ENCODE measurements at places on chromosomes 5 and 9.

- no peak for DNase-seq
These were observed 50.4 kb upstream of the FAM170A start for GRCh38 chr5:119578937-119579336.

DNA sequence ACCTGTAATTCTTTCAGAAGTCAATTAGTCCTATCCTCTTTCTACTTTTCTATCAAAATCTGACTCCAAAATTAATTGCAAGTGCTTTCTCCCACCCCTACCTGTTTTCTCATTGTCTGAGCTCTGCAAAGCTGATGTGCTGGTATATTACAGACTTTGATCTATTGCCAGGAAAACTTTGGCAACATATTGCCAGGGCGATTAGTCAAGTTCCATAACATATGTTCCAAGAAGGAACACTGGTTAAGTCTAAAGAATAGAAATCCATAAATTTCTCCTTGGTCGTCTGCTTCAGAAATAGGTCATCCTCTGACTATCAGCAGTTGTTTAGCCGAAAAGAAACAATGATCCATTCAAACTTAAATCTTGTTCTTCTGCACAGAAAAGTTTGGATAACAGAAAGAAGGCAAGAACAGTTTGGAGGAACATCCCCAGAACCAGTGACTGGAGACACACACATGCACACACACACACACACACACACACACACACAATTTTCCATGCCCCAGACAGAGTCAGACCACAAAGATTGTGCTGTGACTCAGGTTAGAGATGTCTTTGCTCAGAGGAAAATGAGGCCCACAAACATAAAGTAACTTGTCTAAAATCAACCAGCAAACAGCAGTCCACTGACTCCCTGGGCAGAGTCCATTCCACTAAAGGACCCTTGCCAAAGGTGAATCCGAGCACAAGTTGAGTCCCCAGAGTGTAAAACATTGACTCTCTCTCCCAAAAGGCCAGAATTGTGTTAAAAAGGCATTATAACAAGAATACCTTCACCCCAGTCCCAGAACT, 202.1 kb downstream of the DEPDC1B start:
- no peak for DNase-seq

GRCh38 chr9:80922544-80922943, 766.8 kb downstream of the TLE1 start:
- DNase-seq: no peak

DNA sequence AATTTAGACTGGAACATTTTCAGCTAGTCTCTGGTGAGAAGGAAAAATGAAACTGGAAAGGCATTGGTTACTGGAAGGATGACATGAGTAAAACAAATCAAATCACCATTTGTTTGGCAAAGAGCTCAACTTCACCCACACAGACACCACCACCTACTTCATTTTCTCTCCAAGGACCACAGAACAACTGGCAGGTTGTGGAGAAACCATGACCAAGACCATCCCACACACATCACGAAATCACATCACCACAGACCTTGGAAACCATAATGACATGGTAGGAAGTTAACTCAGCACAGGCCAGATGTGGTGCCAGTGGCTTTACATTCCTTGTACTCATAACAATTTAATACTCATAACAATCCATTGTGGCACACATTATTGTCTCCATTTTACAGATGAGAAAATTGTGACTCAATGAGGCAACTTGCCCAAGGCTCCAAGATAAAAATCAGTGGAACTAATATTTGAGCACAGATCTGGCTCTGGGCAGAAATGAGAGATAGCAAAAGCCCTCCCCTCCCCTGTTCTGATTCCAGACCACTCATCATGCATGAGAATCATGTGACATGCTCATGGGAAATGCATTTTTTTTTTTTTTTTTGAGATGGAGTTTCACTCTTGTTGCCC, 7.5 kb downstream of the OR1K1 start:
- DNase-seq: no peak

DNA sequence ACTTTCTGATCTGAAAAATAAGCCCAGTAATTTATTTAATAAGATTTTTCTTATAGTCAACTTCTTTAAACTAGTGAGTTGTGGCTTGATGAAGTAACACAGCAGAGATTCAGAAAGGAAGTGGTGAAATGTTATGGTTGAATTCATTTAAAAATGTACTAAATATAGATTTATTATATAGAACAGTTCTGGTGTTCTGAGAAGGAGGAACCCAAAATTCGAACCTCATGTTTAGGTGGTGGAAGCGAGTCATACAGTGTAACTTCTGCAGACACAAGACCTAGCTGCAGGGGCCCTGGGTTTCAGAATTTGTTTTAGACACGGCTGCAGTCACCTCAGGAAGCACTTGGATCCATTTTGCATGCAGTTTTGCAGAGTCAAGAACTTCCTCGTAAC, 188.2 kb downstream of the TRIO start:
- DNase-seq: no peak

DNA sequence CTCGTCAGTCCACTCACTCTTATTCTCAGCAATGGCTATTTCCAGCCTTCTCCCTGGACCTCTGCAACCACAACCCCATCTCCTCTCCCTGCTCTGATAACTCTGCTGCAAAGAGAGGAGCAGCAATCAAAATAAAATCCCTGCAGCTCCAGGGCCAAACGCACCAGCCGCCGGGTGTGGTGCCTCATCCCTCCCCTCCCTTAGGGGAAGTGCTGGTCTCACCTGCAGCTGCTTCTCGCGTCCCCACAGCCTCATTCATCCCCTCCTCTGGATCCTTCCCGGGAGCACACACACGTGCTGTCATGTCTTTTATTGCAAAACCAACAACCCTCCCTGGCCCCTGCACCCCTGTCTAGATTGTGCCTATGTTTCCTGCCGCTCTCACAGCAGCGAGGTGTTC, 77.8 kb downstream of the TENT4A start:
- DNase-seq: no peak

DNA sequence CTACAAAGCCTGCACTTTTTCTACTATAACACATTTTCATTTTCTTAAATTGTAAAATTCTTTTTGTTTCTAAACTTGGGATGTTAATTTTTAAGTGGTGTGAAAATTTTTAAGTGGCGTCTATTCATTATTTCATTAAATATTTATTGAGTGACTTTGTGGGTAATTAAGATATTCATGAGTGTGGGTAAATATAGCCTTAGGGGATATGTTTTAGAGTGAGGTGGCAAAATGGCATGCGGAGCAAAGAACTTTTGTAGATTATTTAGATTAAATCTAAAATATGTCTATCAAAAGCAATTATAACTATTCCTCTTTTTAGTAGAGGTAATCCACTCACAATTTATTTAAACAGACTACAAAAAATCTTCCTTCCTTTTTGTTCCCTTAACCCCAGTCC, 188.4 kb downstream of the PCSK1 start:
- no peak for DNase-seq

DNA sequence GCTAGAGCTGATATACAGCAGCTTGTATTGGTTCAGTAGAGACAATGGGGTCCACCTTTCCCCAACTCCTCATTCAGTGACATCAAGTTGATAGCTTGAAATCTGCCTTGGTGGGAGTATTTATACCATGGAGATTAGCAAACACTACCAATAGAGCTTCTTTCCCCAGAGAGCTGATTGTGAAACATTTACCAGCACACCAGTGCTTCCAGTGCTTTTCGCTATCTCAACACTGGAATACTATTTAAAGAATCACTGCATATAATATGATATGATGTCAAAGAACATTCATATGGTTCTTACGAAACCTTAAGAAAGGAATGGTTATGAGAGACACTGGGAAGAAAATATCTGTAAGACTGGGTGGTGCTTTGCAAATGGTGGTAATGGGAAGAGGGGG, 21.8 kb upstream of the RNF145 start:
- no peak for DNase-seq

DNA sequence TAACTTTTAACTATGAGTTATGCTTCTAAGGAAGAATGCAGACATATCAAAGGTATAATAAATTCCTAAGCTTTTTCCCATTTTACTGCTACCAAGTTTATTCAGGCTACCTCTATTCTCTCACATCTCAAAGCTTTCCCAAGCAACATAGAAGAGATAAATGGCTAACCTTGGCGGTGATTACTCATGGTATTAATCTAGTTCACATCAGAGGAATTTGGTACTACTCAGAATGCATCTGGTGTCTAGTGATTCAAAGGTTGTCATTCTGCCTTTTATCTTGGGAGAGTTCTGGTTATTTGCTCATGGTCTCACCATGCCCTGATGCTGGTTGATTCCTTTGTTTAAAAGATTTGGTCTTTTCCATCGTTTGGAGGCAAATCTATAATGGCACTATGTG, 182.7 kb downstream of the TAF11L14 start:
- DNase-seq: no peak

- DNase-seq: no peak
These were observed 40.6 kb downstream of the PHAX start for GRCh38 chr5:126641387-126641786.

- DNase-seq: no peak
These were observed 5.7 kb downstream of the FIBCD1 start for GRCh38 chr9:130933114-130934046.

DNA sequence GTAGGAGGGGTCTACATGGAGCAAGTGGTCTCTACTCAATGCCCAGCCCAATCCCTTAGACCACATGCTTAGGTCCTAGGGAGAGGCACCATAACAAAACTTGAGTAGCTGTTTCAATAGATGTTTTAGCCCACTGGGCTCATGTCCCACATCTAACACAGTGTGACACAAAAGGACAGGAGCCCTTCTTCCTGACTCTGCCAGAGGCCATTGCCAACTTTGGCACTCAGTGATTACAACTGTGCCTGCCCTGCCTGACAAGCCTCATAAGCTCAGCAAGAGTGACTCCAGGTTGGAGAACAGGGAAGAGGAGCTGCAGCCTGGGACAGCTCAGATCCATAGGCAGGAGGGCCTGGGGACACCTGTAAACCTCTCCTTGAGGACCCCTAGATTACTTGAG, 230.8 kb downstream of the ENC1 start:
- no peak for DNase-seq

GRCh38 chr5:124642151-124642550, 104.3 kb downstream of the ZNF608 start:
- no peak for DNase-seq

- DNase-seq: no peak
These were observed 32.8 kb upstream of the IL17B start for GRCh38 chr5:149411738-149412519.

GRCh38 chr9:7827056-7827455, 27.5 kb upstream of the DMAC1 start:
- DNase-seq: no peak

GRCh38 chr9:129550199-129550839, 70.6 kb downstream of the C9orf50 start:
- no peak for DNase-seq

- DNase-seq: peak; percentile 83
These were observed 238.8 kb downstream of the ARHGAP26 start for GRCh38 chr5:143008809-143009521.

DNA sequence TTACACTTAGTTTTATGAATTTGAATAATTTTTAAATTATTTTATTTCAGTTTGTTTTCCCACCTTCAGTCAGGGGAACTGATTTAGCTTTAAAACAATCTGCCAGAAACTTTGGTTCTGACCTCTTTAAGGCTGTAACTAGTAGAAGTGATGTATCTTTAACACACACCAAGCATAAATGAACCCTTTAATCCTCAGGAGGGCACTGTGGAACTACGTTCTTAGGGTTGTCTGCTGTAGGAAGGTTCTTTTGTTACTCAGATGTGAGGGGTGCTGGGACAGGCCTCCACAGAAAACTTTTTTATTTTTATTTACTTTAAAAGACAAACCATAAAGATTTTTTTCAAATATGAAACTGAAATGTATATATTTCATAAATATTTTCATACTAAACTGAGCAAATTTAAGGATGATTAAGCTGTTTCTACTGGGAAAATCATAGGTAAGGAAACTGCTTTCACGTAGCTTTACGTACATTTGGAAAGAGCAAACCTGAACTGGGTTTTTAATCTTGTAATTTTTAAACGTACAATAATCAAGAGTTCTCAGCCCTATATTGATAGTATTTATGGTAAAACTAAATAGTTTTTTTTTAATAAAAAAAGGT, 5.3 kb downstream of the KLF4 start:
- DNase-seq: no peak

GRCh38 chr5:63127054-63127453, 548.4 kb downstream of the LRRC70 start:
- DNase-seq: no peak

GRCh38 chr5:31471916-31472315, 60.0 kb downstream of the DROSHA start:
- no peak for DNase-seq

DNA sequence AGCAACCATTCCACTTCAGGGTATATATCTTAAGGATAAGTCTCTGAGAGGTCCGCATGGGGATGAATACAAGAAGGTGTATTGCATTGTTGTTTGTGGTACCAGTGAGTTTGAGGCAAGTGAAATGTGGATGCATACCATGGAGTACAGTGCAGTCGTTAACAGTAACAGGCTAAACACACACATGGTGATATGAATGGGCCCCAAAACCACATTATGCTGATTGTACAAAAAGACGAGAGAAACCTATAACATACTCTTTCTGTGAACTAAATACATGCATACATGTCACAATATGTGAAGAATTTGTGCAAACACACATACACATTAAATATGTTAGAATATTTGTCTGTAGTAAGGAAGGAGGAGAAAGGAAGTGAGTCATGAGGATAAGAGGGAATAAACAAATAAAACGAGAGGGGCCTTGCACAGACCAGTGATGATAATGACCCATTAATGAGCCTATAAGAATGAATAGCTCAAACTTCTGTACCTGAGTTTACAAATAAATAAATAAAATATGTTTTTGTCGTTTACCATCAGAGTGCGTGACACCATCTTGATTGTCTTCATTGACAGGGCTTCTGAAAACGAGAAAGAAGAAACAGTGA, 66.5 kb upstream of the RICTOR start:
- DNase-seq: no peak

DNA sequence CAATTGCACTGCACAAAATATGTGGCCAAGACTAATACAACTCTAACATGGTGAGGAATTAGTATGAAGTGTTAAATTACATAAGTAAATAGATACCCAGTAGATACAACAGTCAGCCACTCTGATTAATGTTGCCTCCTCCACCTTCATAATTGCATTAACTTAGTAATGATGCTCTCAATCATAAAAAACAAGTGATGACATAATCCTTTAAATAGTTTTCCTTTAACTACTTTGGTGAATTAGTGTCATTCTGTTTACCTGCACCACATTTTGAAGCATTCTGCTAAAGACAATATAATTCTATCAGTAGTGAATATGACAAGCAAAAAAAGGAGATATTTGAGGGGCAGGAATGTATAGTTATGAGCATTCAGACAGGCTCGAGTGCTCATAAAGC, 265.9 kb upstream of the SLC24A2 start:
- no peak for DNase-seq
